ENCODE measurements at places on chromosomes 5 and 9.

DNA sequence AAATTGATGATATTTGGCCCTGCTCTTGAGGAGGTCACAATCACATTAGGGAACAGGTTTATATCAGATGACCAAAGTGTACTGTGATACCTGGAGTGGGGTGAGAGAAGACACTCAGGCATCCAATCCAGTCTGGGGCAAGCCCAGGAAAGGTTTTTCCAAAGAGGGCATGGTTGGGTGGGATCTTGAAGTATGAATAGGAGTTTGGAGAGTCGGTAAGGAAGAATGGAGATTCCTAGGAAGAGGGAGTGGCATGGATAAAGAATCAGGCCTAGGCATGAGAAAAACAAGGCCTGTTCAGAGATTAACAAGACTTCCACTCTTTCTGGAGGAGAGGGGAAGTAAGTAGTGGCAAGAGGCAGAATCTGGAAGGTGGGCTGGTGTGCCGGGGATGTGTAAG, 91.1 kb downstream of the MVB12B start:
- DNase-seq: no peak

DNA sequence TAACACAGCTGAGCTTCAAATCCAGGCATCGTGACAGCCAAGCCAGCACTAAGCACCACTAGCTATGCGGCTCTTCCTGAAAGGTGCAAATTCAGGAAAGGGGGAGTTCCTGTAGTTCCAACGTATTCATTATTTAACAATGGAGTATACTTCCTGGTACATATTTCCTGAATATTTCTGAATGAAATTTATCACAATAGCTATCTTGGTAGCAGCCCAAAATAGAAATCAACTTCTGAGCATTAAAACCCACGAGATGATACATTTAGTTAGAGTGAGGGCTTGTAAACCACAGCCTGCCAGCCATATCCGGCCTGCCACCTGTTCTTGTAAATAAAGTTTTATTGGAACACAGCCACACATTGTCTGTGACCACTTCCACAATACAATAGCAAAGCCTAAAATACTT, 109.7 kb upstream of the RETREG1 start:
- DNase-seq: no peak

DNA sequence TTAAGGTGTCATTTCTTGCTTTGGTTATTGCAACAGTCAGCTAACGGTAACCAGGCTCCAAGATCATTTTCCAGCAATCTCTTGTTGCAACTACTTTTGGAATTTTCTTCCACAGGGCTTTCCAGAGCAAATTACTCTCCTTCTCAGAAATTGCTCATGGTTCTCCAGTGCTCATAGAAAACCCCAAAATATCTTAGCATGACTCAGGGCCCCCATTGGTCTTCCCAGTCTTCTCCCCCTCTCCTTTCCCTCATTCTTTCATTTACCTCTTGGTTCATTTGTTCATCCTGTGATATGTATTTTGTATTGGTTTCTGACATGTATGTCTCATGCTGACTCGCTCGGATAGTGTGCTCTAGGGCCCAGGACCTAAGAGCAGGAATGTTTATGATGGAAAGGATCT, 35.6 kb downstream of the WWC1 start:
- DNase-seq: no peak

- DNase-seq: no peak
Observed at GRCh38 chr5:57338068-57338867, 144.3 kb downstream of the ACTBL2 start.

GRCh38 chr5:123611406-123611709, 99.4 kb downstream of the CSNK1G3 start:
- no peak for DNase-seq

GRCh38 chr9:108672475-108673190, 183.2 kb downstream of the ACTL7B start:
- no peak for DNase-seq

DNA sequence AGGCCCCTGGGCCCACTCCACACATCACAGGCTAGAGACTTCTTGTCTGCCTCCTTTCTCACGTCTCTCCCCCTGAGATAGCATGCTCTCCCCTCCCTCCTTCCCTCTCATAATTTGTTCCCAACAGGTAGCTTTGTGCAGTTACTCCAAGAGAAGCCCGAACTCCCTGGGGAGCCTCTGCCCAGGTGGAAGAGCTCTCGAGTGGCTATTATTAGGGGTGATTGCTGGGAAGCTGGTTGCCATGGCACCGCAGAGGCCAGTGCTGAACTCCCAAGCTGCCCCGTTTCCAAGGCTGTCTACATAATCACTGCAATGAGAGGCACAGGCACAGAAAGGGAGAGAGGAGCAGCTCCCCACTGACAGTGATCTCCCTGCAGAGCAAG, 104.7 kb upstream of the GPR151 start:
- no peak for DNase-seq

DNA sequence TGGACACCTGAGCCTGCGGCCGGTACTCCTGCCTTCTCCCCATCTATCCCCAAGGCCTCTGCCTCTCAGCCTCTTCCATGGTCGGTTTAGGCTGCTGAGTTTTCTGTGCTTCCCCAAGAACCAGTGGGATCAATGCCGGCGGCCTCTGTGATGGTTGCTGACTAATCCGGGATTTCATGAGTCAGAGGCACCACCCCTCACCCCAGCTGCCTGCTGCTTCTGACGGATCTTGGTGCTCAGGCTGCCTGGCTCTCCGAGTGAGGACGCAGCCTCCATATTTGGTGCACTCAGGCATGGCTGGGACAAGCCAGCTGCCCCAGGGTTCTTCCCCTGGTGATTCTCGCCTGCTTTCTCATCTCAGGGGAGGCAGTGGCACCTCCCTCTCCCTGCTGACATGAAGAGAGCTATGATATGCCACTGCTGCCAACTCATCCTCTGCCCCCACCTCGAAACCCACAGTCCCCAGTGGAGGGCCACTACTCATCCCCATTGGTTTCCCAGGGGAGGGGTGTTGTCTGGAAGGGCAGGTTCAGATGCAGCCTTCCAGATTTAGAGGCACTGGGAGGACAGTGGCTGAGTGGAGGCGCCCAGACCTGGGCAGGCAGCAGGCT, 3.3 kb upstream of the MAN1B1 start:
- no peak for DNase-seq

DNA sequence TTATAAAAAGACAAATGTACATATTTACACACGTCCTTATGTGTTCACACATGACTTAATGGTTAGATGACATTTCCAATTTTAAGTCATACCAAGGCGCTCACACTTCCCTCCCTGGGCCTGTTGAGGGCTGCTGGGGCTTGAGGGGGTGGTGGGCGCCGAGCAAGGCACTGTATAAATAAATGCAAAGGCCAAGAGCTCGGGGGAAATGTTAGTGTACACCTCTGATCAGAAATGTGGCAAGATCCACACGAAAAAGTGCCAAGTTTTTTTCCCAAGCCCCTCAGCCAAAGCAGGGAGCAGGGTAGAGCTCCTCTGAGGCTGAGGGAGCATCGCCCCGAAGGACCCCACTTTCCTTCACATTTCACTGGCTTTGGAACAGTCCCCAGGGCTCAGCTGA, 7.5 kb downstream of the IRF1 start:
- DNase-seq: no peak

DNA sequence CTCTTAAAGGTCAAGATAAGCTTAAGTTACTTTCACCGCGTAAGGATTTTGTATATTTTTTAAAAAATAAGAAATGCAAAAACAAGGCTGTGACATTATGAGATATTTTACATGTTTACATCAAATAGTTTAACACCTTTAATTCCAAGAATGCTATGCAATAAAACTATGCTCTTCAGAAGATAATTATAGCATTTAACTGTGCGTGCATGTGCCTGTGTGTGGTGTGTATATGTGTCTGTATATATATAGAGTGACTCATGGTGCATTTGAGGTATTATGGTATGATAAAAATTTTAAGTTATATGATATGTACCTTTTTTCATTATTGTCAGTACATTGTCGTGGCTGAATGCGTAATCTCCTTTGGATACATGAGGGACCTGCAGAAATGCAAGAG, 539.3 kb downstream of the PDE4D start:
- no peak for DNase-seq

- DNase-seq: no peak
Observed at GRCh38 chr9:126513159-126514036, 100.3 kb upstream of the LMX1B start.

DNA sequence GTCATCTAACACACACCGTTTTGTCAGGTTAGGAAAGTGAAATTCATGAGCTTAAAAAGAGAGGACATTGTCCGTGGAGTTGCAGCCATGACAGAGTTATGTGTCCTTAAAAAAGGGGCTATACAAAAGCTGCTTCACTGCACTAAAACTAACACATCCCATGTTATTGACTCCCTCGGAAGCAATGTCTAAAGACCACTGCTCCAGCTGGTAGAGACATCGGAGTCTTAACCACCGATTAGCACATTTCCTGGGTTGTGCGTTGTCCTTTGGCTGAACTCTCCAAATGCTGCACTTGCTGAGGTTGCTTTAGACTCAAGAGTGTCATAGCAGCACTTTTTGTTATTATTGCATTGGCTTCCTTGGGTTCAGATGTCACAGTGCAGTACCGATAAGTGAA, 128.3 kb upstream of the C9orf72 start:
- no peak for DNase-seq

DNA sequence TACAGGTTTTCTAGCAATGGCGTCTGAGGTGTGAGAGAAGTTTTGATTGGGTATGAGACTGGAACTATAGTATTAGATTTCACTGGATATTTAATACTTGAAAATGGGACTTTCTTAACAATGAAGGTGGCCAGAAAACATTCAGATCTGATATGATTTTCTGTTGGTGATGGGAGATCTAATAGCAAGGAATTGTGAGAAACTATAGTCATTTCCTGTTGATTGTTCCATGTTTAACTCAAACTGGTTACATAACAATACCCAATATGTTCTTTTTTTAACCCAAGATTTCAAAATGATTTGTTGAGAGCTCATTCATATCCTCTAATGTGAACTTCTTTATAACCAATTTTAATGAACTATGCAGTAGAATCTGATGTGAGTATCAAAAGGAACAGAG, 793.2 kb upstream of the RGMB start:
- no peak for DNase-seq

- DNase-seq: no peak
Observed at GRCh38 chr9:5392285-5392684, 45.4 kb downstream of the PLGRKT start.

DNA sequence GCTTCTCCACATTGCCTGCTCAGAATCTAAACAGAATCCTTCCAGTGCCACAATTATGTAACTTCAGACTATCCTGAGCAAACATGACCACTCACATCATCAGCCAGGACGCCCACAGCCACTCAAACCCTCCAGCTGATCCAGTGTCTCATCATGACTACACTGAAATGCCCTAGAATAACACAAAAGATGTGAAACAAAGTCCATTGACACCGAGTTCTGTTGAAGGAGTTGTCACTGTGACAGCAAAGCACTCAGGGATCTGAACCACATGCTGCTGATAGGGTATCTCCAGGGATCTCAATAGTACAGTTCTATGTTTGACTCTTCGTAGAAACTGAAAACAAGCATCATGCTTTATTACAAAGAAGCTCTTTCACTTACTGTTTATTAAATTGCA, 150.2 kb downstream of the GABBR2 start:
- DNase-seq: no peak

DNA sequence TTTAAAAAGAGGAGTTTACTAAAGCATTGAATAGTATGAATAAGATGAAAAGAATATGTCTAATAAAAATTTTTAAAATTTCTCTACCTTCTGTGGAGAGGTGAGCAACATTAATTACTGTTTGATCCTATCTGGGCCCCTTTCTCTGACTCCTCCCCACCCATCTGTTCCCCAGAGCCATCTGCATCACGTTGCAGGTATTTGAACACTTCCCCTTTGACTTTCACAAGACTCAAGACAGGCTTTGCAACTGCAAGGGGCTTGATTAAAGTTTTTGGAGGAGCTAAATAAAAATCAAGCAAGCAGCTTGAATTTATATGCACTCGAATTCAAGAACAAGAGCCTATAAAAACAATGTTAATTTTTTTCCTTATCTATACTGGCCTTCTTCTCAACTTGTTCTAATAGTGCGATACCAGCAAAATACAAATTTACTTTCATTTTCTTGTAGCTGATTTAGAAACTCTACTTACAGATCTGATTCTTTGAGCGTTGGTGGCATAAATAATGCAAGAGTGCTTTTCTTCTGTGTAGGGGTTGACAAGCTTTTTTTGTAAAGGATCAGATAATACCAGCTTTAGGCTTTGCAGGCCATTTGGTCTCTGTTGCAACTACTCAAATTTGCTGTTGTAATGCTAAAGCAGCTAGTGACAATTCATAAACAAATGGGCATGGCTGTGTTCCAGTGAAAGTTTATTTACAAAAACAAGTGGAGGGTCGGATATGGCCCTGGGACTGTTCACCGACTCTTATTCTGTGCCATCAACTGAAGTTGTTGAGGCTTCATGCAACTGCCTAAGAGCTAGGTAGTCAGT, 21.2 kb downstream of the TXNDC8 start:
- DNase-seq: no peak

DNA sequence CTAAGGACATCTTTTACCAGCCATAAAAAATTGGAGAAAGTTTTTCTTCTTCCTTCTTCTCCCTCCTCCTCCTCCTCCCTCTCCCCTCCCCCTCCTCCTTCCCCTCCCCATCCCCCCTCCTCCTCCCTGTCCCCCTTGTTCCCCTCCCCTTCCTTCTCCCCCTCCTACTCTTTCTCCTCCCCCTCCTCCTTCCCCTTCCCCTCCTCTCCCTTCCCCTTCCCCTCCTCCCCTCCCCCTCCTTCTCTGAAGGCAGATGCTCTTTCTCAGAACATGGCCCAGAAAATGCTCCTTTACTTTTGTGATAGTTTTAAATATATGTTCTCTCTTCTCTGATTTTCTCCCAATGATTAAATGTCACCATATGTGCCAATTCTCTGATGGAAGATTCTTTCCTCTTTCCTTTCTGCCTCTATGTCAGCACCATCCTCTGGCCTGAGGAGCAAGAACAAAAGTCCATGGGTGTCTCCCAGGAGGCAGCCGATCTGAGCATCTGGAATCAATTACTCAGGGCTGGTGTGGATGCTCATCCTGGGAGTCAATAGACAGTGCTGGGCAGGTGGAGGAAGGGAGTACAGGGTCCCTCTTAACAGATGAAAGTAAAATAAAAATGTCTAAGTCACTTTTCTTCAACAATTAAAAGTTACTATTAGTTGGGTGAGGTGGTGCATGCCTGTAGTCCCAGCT, 63.0 kb upstream of the GNA14 start:
- no peak for DNase-seq

- no peak for DNase-seq
Observed at GRCh38 chr9:131013771-131014676, 5.0 kb downstream of the LAMC3 start.

DNA sequence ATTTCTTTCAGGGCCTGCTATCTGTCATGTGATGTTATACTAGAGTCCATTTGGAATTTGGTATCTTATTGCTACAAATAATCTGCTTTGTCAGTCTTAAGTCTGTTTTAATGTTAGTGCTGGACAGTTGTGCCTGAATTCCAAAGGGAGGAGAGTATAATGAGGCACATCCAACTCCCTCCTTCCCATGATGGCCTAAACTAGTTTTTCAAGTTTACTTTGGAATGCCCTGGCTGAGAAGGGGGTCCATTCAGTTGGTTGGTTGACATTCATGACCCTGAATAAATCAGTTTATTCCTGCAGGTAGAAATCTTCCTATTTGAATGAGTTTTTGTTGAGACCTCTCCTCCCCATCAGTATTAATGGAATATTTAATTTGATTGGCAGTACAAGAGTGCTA, 9.4 kb upstream of the LRRTM2 start:
- DNase-seq: no peak

Measured in cortex of kidney (tissue), 1 donor.